ENCODE measurements at places on chromosomes 6 and 20. TPM values are rescaled to one million over a fixed set of nuclear protein-coding genes. Genes with fewer than 3 reads are reported as not detected.

The PXDC1 gene
- 3.9 TPM for total RNA-seq

The FAM229B gene
- 7.3 TPM for total RNA-seq

The UTRN gene
- total RNA-seq: 38.1 TPM

- H3K27me3 ChIP-seq: no peaks in the 10 kb centered on the region
- H3K4me1 ChIP-seq: no peaks in the 10 kb centered on the region
- DNase-seq: no peak
- H3K36me3 ChIP-seq: no peaks in the 10 kb centered on the region
- H3K4me3 ChIP-seq: no peak overlapping the region
- H3K27ac ChIP-seq: no peak overlapping the region
Measured at GRCh38 chr20:43554369-43554768, 4.5 kb upstream of the SGK2 start.

DNA sequence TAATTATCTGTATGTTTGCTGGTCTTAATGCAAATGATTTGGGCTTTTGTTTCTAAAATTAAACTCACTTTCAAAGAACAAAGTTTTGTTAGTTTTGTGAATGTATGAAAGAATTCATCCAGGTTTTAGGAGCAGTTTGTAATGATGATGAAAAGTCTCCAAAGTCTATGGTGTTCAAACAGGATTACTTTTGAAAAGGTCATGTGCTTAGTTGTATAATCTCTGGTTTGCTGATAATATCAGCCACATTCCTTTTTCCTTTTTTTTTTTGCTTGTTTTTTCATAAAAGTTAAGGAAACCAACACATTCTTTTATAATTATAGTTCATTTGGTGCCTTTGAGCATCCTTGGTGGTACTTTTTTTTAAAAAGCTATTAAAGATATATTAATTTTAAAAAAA, 88.9 kb downstream of the RTN4IP1 start:
- H3K4me1 ChIP-seq: peaks cover 44% of the 10 kb centered on the region
- DNase-seq: no peak

- H3K36me3 ChIP-seq: no peaks in the 10 kb centered on the region
- no peaks in the 10 kb centered on the region for H3K4me1 ChIP-seq
- H3K27me3 ChIP-seq: no peaks in the 10 kb centered on the region
Measured at GRCh38 chr6:39822846-39823815, 31.0 kb downstream of the DAAM2 start.

The MUCL3 gene
- not detected for total RNA-seq
